ENCODE measurements at places on chromosomes 5 and 9. TPM values are rescaled to one million over a fixed set of nuclear protein-coding genes. Genes with fewer than 3 reads are reported as not detected.

Gene FCN2
- total RNA-seq = not detected

Gene SHOC1
- total RNA-seq = not detected

Gene PCDHB5
- 37.7 TPM for total RNA-seq

Gene ANKRD18B
- 6.4 TPM for total RNA-seq

Gene TLR4
- total RNA-seq = 0.27 TPM

Gene HTR1A
- 4.7 TPM for total RNA-seq

Gene ADAMTS16
- total RNA-seq = 14.3 TPM

Gene RLN2
- 4.7 TPM for total RNA-seq

GRCh38 chr9:75333624-75334023, 245.3 kb downstream of the OSTF1 start:
- DNase-seq = peak; percentile 37
- H3K36me3 ChIP-seq = no peaks in the 10 kb centered on the region
- no peak overlapping the region for H3K4me3 ChIP-seq
- H3K27me3 ChIP-seq = no peaks in the 10 kb centered on the region

GRCh38 chr9:120710110-120710981, 3.9 kb downstream of the MEGF9 start:
- peak; percentile 23 for DNase-seq
- no peak overlapping the region for H3K27ac ChIP-seq
- H3K27me3 ChIP-seq = peaks cover 24% of the 10 kb centered on the region

DNA sequence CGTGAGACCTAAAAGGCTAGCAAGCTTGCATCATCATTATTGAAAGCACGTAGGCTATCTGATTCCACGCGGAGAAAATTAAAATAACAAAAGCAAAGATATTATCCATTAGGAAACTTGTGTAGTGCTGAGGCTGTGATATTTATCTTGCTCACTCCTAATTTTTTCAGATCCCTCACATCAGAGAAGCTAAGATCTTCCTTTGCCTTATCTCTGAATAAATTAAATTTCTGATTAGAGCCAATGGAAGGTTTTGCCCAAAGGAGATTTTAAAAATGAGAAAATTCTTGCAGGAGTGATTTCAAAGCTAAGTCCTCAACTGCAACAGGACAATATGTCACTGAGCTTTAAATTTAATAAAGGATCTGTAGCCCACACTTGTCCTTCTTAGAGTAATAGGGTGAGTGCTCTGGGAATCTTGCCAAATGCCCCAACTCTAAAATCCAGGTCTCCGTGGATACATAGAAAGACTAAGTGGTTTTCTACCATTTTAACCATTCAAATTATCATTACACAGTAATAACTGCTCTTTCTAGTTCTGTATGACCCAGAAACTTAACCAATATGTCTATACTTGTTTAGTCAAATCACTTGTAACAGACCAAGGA, 295.0 kb downstream of the CAAP1 start:
- H3K4me3 ChIP-seq = no peak overlapping the region
- no peaks in the 10 kb centered on the region for H3K27me3 ChIP-seq
- peaks cover 2% of the 10 kb centered on the region for H3K4me1 ChIP-seq
- no peaks in the 10 kb centered on the region for H3K36me3 ChIP-seq
- no peak overlapping the region for H3K27ac ChIP-seq
- DNase-seq = no peak

DNA sequence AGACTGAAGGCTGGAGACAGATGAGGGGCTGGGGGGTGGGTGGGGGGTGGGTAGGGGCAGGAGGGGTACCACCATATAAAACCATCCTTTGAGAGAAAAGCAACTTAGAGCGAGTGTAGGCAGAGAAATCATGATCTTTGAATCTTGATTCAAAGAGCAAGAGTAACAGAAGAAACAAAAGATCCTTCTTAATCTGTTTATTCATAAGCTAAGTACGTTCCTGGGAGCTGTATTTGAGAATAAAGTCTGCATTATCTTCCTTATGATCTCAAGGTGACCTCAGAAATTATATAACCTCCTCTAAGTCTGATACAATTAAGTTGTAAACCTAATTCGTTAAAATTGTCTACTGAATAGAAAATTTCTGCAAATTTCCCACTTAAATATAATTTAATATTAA, 558.8 kb downstream of the NR2F1-AS1 start:
- H3K36me3 ChIP-seq = no peaks in the 10 kb centered on the region
- no peak for DNase-seq
- H3K4me1 ChIP-seq = peaks cover 12% of the 10 kb centered on the region
- H3K4me3 ChIP-seq = no peak overlapping the region
- H3K27ac ChIP-seq = no peak overlapping the region

- no peak for DNase-seq
- no peaks in the 10 kb centered on the region for H3K4me1 ChIP-seq
- H3K27me3 ChIP-seq = no peaks in the 10 kb centered on the region
- no peak overlapping the region for H3K27ac ChIP-seq
- no peak overlapping the region for H3K4me3 ChIP-seq
Measured at GRCh38 chr9:134730011-134730760, 88.6 kb downstream of the COL5A1 start.

GRCh38 chr5:96439477-96440184, 6.6 kb upstream of the PCSK1 start:
- H3K27ac ChIP-seq = no peak overlapping the region
- H3K4me3 ChIP-seq = no peak overlapping the region
- peaks cover 57% of the 10 kb centered on the region for H3K4me1 ChIP-seq
- H3K27me3 ChIP-seq = peaks cover 14% of the 10 kb centered on the region

- DNase-seq = no peak
- no peaks in the 10 kb centered on the region for H3K36me3 ChIP-seq
- no peaks in the 10 kb centered on the region for H3K27me3 ChIP-seq
- H3K4me1 ChIP-seq = peaks cover 6% of the 10 kb centered on the region
- no peak overlapping the region for H3K4me3 ChIP-seq
- no peak overlapping the region for H3K27ac ChIP-seq
Measured at GRCh38 chr9:20592673-20593072, 29.6 kb downstream of the MLLT3 start.

DNA sequence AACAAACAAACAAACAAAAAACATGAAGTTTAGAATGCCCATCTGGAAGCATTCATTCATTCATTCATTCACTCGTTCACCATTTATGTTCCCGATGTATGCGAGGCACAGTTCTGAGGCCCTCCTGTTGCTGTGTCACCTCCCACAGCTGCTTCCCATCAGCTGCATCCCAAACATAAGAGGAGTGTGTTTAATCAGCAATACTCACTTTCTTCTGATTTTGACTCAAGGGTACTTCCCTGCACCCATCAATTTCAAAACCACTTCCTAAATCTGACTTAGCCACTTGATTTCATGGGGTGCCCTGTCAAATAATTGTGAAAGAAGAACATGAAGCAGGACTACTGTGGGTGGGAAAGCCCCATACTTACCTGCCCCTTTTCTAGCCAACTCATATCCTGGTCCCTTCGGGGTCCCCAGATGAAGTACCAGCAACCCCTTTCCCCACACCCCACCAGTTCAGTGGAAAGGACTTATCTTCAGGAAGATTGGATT, 128.0 kb upstream of the IL12B start:
- no peaks in the 10 kb centered on the region for H3K27me3 ChIP-seq
- H3K4me3 ChIP-seq = no peak overlapping the region
- no peaks in the 10 kb centered on the region for H3K4me1 ChIP-seq
- H3K27ac ChIP-seq = no peak overlapping the region
- DNase-seq = no peak

DNA sequence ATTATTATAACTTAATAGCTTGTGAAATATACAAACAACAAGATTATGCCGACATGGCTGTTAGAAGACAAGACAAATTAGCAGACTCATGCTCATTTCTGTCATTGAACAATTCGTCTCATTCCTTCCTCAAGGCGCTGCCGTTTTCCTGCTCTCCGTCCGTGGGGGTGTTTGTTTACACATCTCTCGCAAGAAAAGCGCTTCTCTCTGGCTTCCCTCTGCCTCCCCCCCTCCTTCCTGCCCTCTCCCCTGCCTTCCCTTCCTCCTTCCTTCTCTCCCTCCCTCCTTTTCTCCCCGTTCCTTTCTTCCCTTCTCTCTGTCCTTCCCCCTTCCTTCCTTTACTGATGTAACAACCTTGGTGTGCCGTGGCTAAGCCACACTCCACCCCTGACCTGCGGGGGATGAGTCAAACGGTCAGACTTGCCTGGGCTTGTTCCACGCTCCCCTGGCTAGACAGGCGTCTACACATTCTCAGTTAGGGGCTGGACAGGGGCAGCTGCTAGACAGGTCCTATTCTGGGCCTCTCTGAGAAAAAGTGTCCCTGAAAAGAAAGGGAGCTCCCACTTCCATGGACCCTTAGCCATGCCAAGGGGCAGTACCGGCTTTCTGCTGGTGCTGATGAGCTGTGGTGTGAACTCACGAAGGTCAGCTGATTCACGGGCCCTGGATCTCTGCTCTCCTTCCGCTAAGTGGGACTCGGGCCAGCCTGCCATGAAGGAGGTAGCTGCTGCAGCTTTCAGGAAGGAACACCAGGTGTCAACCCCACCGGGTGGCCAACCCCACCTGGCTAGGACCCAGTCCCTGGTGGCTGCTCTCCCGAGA, 32.0 kb upstream of the SPTLC1 start:
- peaks cover 18% of the 10 kb centered on the region for H3K4me1 ChIP-seq
- peak; percentile 66 for DNase-seq
- peak overlapping the region; percentile 40 for H3K4me3 ChIP-seq
- no peak overlapping the region for H3K27ac ChIP-seq
- H3K27me3 ChIP-seq = peaks cover 6% of the 10 kb centered on the region
- no peaks in the 10 kb centered on the region for H3K36me3 ChIP-seq

- no peaks in the 10 kb centered on the region for H3K4me1 ChIP-seq
- no peak for DNase-seq
- H3K36me3 ChIP-seq = no peaks in the 10 kb centered on the region
- no peaks in the 10 kb centered on the region for H3K27me3 ChIP-seq
- no peak overlapping the region for H3K4me3 ChIP-seq
Measured at GRCh38 chr9:10804486-10804885, 191.7 kb upstream of the PTPRD start.

- no peak overlapping the region for H3K27ac ChIP-seq
- no peaks in the 10 kb centered on the region for H3K27me3 ChIP-seq
Measured at GRCh38 chr5:115360046-115360685, 63.7 kb upstream of the CCDC112 start.

DNA sequence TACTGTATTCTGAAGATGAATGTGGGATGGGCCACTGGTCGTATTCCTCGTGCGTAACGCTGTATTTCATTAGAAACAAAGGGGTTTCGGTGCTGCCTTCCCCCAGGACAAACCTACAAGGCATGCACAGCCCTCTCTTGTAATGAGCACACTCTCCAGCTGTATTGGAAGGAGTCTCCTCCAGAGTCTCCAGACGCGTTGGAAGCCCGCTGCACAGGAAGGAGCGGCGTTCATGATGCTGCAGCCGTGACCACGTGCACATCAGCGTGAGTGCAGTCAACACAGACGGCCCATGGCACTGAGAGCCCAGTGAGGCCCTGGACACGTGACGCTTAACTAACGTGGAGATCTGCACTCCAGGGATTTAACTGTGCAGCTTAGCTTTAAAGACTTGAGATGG, 209.0 kb upstream of the IRX1 start:
- H3K36me3 ChIP-seq = no peaks in the 10 kb centered on the region
- H3K4me1 ChIP-seq = no peaks in the 10 kb centered on the region
- H3K27ac ChIP-seq = no peak overlapping the region
- no peaks in the 10 kb centered on the region for H3K27me3 ChIP-seq
- no peak overlapping the region for H3K4me3 ChIP-seq
- no peak for DNase-seq

GRCh38 chr5:85388770-85389169, 1004.1 kb upstream of the EDIL3 start:
- H3K27me3 ChIP-seq = no peaks in the 10 kb centered on the region
- H3K27ac ChIP-seq = no peak overlapping the region
- DNase-seq = no peak
- H3K36me3 ChIP-seq = no peaks in the 10 kb centered on the region
- no peak overlapping the region for H3K4me3 ChIP-seq
- no peaks in the 10 kb centered on the region for H3K4me1 ChIP-seq

- H3K36me3 ChIP-seq = peaks cover 52% of the 10 kb centered on the region
- DNase-seq = no peak
- no peak overlapping the region for H3K4me3 ChIP-seq
- H3K27me3 ChIP-seq = no peaks in the 10 kb centered on the region
- no peak overlapping the region for H3K27ac ChIP-seq
Measured at GRCh38 chr5:179769796-179770195, 24.0 kb upstream of the LTC4S start.

- peaks cover 26% of the 10 kb centered on the region for H3K27me3 ChIP-seq
- DNase-seq = no peak
- H3K27ac ChIP-seq = no peak overlapping the region
- peaks cover 6% of the 10 kb centered on the region for H3K4me1 ChIP-seq
Measured at GRCh38 chr9:137000177-137000930, 4.0 kb upstream of the CLIC3 start.

GRCh38 chr5:41747301-41747700, 122.9 kb downstream of the OXCT1 start:
- DNase-seq = no peak
- H3K4me3 ChIP-seq = no peak overlapping the region
- H3K27me3 ChIP-seq = no peaks in the 10 kb centered on the region
- 0 out of 2 replicates have a peak, but pooled peaks cover 13% of the 10 kb centered on the region for H3K4me1 ChIP-seq

DNA sequence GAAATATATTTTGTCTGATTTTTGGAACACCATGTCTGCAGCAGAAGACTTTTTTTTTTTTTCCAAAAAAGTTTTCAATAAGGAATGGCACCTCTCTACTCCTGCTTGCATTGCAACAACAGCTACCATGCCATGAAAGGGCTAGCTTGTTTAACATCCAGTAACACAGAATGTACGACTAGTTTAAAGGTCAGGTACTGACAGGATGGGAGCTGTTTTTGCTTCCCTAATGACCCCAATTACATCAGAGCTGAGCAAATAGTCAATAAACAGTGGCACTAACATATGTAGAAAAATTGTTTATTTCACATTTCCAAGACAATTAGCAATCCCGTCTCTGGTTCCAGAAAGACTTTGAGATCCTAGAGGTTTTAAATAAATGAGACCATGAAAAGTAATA, 693.8 kb downstream of the NR2F1-AS1 start:
- H3K27me3 ChIP-seq = no peaks in the 10 kb centered on the region
- H3K4me3 ChIP-seq = no peak overlapping the region
- H3K27ac ChIP-seq = no peak overlapping the region
- DNase-seq = no peak

- H3K4me1 ChIP-seq = 0 out of 2 replicates have a peak, but pooled peaks cover 7% of the 10 kb centered on the region
- no peaks in the 10 kb centered on the region for H3K27me3 ChIP-seq
- H3K27ac ChIP-seq = no peak overlapping the region
- H3K4me3 ChIP-seq = no peak overlapping the region
- no peaks in the 10 kb centered on the region for H3K36me3 ChIP-seq
Measured at GRCh38 chr5:20972419-20972925, 984.5 kb upstream of the CDH18 start.

DNA sequence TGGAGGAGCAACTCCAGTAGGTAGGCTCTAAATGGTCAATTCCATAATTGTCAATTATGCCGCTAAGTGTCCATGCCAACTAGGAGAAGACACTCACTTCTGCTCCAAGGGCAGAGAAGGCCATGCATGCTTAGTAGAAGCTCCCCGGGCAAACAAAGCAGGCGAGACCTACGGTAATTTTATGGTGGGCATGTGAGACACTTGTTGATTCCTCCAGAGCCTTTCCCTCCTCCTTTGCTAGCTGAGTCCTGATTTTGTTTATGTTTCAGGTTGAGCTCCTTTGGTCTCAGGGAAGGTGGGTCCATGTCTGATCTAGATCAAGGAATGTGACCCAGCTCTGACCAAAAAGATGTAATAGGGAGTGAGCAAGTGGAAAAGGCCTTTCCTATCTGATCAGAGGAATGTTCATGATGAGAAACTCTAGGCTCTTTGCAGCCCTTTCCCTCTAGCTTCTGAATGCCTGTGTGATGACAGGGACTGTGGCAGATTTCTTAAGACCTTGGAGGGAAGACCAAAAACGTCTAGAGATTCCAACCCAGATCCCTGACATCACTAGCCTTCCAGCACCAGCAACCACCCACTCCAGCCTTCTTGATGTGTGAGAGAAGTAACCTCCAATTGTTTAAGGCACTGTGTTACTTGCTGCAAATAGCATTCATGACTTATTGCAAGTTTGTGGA, 7.7 kb upstream of the CPEB4 start:
- H3K27me3 ChIP-seq = no peaks in the 10 kb centered on the region
- no peaks in the 10 kb centered on the region for H3K36me3 ChIP-seq
- H3K4me1 ChIP-seq = no peaks in the 10 kb centered on the region
- no peak overlapping the region for H3K4me3 ChIP-seq
- no peak for DNase-seq
- no peak overlapping the region for H3K27ac ChIP-seq
